ENCODE measurements at places on chromosomes 7 and 10.
A peak's percentile ranks its signal among the peaks of the same experiment; 100 is the strongest.

GRCh38 chr7:137936509-137937201 is 65.2 kb downstream of the CREB3L2 start:
- DNase-seq, result no peak

DNA sequence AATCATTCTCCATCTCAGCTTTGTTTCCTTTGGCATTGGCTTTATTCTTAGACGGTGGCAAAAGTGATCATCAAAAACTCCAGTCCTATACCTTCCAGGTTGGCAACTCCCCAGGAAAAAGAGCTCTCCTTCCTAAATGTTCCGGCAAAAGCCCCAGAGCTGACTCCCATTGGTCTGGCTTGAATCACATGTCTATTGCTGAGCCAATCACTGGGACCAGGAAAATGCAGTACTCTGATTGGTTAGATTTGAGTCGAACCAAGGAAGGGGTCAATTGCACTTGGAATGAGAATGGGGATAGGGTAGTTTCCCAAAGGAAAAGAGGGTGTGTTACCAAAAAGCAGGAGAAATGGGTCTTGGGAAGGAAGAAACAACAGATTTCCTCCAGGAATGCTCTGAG is 22.3 kb downstream of the LEP start:
- no peak for DNase-seq

DNA sequence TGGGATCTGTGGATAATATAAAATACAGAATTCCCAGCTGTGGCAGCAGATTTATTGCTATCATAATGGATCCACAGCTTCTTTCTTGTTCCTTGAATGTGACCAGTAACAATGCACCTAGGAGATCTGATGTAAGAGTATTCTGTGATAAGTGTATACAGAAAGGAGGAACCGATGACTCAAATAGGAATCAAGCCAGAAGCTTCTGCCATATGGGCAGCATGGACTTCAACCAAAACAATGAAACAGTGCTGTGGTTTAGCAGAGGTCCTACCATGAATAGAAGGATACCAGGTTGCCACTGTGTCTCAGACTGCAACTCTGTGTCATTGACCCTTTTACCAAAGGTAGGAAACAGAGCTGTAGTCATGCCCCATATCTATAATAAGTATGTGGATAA is 81.8 kb downstream of the PTPRZ1 start:
- DNase-seq, result no peak

DNA sequence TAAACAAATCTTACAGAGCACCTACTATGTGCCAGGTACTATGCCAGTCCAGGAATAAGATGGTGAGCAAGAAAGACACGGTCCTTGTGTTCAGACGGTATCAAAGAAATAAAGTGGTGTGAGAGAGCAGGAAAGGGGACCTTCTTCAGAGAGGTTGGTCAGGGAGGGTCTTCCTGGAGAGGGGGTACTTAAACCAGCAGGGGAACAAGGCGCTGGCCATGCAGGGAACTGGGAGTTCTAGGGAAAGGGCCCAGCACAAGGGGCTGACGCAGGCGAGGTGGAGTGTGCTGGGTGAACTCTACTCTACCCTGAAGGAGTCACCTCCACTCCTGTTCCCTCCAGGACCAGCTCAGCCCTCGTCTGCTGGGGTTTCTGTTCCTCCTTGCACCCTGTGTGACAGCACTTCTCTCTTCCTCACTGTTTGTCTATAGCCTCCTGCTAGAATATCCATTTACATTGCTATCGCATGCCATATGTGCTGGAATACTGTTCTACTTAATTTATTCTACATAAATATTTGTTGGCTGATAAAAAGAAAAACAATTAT is 73.5 kb downstream of the AOAH start:
- no peak for DNase-seq

DNA sequence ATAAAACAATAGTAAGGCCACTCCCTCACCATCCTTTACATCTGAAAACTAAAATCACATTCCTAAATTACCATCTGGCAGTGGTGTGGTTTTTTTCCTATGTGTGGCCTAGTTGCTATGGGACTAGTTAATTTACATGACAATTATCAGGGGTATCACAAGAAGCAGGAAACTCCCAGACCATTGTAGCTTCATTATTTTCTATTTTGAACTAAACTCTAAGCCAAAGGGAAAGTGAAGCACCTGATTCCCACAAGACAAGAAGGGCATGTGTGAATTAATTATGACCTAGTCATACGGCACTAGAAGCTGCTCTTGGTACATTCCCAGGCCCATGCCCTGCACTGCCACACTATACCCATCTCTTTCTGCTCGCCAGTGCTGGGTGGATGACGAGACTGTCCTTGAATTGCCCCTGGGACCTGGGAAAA is 103.4 kb downstream of the ATXN7L1 start:
- DNase-seq, result no peak

DNA sequence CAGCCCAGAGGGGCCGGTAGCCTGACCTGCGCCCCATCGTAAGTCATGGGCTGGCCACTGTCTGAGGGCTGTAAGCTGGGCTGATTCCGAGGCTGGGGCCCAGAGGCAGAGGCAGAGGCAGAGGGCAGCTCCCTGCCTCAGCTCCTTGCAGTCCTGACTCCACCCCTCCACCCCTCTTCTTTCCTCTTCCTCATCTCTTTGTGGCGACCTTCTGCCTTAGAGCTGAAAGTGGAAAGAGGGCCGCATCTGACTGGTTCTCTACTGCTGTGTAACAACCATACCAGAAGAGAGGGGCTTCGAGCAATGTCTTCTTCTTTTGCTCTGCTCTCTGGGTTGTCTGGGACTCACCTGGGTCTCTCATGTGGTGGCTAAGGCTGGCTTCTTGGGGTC is 179.1 kb downstream of the RPS24 start:
- no peak for DNase-seq

GRCh38 chr10:35606430-35606829 is 1.3 kb downstream of the GJD4 start:
- no peak for DNase-seq

DNA sequence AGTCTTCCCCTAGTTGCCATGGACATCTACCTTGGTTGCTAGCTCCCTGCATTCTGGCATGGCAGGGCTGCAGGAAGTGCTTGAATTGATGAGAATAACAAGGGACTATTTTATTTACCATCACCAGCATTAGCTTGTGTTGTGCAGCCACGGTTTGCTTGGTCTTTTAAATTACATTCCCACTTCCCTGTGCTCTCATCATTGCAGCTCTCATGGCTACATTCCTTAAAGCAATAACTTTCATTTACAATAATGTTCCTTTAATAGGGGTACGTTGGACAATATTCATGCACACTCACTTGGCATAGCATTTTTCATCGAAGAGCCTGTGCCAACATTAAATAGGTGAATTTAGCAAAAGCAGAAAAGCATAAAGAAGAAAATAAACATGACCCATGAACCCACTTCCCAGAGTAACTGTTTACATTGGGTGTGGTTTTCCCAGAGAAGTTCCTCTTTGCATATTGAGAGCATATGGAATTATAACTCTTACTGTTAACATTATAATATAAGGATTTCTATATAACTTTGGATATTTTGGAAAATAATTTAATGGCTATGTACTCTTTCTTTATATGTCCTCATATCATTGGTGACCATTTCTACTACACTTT is 113.2 kb upstream of the VWC2 start:
- DNase-seq, result no peak

DNA sequence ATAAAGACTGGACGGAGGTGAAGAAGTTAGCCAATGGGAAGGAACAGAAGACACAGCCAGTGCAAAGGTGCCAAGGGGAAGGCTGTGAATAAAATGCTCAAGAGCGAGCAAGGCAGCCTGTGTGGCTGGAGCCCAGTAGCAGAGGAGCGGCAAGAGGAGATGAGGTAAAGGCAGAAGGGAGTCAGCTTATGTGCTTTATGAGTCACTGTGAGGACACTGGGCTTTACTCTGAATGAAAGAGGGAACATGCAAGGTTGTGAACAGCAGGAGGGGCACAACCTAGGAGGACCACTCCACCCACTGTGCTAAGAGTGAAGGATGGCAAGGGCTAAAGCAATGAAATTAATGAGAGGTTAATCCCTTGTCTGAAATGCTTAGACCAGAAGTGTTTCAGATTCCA is 129.0 kb upstream of the ODAD2 start:
- no peak for DNase-seq

DNA sequence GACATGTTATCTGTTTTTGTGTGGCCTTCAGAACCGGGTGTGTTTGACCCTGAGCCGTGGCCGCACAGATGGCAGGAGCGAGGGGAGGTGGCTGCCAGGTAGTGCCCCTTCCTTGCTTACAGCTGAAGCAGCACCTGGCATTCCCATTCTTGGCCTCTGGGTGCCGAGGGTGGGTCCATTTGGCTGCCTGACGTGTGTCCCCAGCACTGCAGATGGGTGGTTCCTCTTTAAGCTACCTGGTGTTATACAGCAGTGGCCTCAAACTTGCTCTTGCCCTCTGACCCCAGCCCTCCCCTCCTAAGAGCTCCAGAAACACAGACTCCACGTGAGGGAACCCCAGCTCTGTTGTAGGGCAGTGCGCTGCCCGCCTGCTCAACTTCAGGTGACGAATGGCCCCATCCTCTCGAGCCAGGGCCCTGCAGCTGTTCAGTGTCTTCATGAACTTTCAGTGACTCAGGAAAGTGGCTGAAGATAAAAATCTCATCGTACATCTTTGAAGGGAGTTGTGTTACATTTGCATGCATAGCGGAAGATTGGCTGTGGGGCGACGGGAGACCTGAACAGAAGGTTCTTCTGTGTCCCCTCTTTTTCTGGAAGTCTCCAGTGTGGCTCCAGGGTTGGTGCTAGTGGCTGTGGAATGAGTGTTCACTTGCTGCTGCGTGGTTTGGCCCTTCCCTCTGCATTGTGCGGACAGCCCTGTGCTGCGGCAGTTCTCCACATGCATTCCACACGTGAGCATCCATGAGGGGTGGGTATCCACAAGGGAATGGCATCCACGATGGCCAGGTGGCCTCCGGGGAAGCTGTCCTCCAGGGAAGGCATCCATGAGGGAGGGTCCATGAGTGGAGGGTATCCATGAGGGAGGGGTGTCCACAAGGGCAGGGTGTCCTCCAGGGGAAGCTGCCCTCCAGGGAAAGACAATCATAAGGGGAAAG is 91.6 kb downstream of the INPP5A start:
- DNase-seq, result no peak

DNA sequence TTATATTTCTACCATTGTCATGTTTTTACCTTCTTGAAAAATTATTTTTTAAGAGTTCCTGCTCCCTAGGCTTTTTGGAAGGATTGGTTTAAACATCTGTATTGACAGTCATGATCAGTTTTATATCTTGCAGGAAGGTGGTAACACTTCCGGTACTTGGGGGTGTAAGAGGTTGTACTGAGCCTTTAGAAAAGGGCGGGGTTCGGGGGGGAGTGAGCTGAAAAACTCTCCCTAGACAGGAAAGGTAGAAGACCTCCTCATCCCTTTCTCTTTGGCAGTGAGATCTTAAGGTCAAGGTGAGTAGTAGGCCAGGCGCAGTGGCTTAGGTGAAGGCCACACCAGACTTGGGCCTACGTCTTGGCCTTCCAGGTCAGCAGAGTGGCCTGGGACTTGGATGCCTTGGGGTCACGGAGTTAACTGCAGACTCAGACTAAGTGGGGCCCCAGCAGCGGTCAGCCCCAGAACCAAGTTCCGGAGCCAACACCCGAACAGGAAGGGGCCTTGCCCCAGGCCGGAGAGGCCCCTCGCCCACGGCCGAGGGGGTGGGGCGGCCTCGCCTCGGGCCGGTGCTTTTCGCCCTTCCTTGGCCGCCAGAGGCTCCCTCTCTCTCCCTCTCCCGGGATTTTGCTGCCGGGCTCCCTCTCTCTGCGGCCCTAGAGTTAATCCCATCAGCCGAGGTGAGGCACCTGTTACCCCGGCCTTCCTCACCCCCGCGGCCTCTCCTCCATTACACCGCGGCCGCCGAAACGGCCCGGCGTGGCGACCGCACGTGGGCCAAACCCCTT is at the start of gene PPP1R9A:
PPP1R9A (plus strand) TSS at position 569 of the 785 bp plus-strand sequence. CDS start 2,520 bp downstream, outside the sequence.
- DNase-seq, result peak; percentile 75

- no peak for DNase-seq
Observed at GRCh38 chr7:108463613-108464012, 7.4 kb upstream of the NRCAM start.

- DNase-seq, result no peak
Observed at GRCh38 chr7:32161708-32162107, 91.5 kb upstream of the PDE1C start.

- DNase-seq, result no peak
Observed at GRCh38 chr7:17554341-17555015, 256.0 kb downstream of the AHR start.

DNA sequence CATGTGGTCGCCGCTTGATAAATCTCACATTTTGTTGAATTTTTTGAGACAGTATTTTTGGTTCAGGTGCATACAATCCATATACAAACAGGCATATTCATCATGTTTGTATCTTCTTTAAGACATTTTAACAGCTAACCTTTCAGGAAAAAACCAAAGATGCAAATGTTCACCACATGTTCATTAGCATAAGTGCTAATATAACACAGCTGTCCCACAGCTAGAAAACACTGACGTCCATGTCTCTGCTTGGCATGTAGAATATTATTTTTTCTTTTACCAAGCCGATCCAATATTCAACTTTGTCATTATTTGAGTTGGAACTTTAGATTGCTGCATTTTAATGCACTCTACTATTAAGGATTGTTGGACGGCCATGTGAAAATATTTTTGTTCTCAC is 31.2 kb downstream of the BMPER start:
- no peak for DNase-seq

GRCh38 chr10:3935141-3935540 is 150.1 kb upstream of the KLF6 start:
- DNase-seq, result no peak

- no peak for DNase-seq
Observed at GRCh38 chr7:119802147-119802546, 470.8 kb upstream of the KCND2 start.

DNA sequence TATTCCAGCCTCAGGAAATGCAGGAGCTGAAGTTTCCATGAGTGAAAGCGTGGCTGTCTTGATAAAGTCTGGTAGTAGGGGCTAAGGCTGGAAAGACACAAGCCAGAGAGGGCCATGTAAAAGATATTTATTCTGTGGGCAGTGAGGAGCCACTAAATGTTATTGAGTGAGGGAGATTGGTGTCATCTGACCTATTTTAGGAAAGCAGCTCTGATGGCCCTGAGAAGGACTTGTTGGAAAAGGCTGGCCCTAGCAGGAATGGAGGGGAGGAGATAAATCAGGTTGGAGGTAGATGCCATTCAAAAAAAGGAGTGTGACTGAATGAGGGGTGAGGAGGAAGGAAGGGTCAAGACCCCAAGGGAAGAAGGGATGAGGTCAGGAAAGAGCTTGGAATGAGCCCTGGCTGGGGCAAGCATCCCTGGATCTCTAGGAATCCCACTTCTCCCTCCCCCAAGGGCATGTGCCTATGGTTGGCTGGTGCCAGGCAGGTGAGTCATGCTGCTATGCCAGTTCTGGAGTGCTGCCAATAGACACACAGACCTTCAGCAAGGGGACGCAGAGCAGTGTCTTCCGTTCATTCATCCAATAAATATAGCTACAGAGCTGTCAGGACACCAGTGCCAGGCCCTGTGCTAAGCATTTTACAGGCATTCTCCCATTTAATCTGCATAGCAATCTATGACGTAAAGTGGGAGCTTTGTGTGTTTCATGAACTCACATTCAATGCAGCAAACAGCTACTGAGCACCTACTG is 2.0 kb downstream of the ANKRD2 start:
- peak; percentile 8 for DNase-seq

GRCh38 chr10:71382757-71383156 is 14.0 kb upstream of the CDH23 start:
- no peak for DNase-seq
